NCI-H1105 treated with DMSO at 0.1 percent for 48 hours (cell line): ENCODE measurements at places on chromosomes 11 and 22.

- no peak for DNase-seq
Measured at GRCh38 chr11:65429068-65429681, 6.6 kb downstream of the NEAT1 start.

DNA sequence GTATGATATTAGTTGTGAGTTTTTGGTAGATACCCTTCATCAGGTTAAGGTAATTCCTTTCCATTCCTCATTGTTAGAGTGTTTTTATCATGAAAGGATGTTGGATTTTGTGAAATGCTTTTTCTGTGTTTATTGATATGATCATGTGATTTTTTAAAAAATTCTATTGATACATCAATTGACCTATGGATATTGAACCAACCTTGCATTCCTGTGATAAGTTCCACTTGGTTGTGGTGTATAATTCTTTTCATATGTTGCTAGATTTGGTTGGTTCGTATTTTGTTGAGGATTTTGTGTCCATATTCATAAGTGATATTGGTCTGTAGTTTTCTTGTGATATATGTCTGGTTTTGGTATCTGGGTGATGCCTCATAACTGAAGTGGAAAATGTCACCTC, 6.7 kb downstream of the ANKRD13D start:
- no peak for DNase-seq

- DNase-seq: no peak
Measured at GRCh38 chr22:39362271-39362670, 12.5 kb downstream of the SYNGR1 start.

- DNase-seq: no peak
Measured at GRCh38 chr11:393219-394033, 583 bp upstream of the PKP3 start.

DNA sequence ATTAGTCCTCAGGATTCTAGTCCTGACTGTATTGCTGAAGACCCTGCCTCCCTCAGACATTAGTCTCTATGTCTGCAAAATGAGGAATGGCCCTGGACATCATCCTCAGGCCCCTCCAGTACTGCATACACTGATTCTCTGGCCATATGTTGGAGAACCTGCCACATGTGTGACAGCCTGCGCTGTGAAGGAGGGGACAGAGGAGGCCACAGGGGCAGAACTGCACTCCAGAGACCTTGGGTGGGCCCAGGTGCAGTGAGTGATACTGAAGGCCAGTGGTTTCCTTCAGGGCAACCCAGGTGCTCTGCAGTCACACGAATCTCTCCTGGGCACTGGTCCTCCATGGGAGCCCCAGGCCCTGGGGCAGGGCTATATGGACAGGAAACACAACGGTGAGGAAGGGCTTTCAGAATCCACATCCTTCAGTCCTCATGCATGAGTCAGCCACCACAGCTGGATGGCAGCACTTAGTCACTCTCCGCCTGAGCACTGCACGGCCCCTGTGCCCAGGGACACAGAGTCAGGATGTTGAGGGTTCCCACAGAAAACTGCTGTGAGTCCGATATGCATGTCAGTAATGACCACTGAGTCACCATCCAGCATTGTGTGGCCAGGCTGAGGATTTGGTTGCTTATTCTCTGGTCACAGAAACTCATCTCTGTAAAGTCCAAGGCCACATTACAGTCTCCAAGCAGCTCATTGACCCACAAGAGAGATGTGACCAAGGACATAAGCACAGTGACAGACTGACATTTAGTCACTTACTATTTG, 39.7 kb downstream of the ME3 start:
- DNase-seq: no peak

DNA sequence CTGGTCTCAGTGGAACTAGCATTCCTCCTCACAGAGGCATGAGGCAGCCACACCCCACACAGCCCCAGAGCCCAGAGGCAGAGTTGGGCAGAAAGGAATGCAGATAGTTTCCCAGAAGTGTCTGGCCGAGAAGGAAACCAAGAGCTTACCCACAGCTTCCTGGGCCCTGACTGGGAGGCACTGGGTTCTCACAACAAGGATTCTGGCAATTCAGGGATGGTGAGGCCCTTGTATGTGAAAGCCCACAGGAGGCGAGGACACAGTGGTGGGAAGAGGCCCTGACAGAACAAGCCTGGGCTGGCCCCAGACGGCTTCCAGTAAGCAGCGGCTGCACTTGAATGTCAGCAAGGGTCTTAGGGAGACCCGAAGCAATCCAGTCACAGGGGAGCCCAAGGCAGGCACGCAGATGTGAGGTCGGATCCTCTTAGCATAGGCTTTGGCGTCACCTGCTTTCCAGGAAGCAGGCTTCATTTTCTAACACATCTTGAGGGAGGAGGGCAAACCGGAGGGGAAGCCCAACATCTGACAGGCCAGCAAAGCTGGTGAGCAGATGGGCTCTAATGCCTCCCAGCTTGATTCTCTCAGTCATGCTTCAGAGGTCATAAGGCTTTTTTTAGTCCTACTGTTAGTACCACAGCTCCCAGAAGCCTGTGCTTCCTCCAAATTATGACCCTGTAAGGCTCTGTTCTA, 78.3 kb upstream of the AKIP1 start:
- no peak for DNase-seq

GRCh38 chr11:1547467-1548098, 24.5 kb downstream of the DUSP8 start:
- no peak for DNase-seq

- DNase-seq: no peak
Measured at GRCh38 chr11:73995247-73995646, 12.6 kb upstream of the UCP2 start.

GRCh38 chr11:2539371-2540222, 94.8 kb downstream of the KCNQ1 start:
- no peak for DNase-seq

DNA sequence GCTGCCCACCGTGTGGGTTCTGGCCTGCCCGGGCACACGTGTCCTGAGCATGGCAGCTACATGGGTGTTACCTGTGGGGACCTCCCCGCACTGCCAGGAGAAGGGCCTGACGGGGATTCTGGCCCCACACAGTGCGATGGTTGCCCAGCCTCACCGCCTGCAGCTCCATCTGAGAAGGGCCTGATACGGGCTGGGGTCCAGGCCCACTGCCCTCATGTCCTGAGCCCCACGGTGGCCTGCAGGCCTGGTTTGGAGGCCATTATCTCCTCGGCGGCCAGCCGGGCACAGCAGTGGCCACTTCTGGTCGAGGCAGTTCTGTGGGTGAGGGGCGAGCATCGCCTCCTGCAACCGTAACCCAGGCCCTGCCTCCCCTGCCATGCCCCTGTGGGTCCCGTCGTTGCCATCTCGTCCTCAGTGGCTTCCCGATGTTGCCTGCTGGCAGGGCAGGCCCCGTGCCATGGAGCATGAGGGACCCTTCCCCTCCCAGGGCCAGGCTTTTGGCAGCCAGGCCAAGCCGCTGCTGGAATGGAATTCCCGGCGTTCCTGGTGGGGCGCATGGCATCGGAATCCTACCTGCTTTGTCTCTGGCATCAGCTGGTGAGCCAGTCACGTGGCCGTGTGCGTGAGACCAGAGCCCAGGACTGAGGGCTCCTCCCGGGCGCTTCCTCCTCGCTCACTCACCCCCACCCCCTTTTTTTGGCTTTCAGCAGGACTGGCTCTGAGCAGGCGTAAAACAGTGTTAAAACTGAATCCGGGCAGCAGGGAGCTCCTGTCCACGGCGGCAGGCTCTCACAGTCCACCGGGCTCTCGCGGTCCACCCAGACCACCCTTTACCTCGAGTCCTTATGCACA, 71.9 kb upstream of the PPARA start:
- peak; percentile 75 for DNase-seq

GRCh38 chr22:20814221-20814808, 40.4 kb downstream of the SERPIND1 start:
- no peak for DNase-seq

DNA sequence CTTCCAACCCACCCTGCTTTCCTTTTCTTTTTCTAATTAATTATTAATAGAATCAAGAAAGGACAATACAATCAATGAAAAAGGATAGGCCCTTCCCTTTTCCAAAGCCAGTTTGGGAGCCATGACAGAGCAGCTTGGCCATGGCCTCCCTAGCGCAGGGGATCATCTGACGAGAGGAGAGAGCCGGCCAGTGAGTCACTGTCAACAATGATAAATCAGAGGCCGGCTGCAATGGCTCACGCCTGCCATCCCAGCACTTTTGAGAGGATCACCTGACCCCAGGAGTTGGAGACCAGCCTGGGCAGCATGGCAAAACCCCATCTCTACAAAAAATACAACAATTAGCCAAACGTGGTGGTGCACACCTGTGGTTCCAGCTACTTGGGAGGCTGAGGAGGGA, 27.5 kb upstream of the KRTAP5-7 start:
- DNase-seq: no peak

DNA sequence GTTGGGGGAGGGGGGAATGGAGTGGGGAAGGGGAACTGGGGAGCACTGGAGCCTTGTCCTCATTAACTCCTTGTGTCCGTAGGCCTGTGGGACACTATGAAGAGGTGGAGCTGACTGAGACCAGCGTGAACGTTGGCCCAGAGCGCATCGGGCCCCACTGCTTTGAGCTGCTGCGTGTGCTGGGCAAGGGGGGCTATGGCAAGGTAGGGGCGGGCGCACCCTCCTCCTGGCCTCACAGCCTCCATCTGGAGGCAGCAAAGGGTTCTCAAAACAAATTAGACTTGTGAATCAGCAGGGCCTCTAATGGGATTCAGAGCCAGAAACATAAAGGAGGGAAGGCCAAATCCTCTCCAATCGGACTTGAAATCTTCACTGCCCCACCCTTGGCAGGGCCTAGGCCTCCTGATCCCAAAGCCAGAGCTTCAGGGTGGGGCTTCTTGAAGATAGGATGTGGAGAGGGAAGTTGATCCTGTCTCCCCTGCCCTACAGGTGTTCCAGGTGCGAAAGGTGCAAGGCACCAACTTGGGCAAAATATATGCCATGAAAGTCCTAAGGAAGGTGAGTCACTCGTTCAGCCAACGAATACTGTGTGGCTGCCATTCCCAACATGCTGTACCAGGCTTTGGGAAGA, 859 bp downstream of the RPS6KB2 start:
- no peak for DNase-seq

DNA sequence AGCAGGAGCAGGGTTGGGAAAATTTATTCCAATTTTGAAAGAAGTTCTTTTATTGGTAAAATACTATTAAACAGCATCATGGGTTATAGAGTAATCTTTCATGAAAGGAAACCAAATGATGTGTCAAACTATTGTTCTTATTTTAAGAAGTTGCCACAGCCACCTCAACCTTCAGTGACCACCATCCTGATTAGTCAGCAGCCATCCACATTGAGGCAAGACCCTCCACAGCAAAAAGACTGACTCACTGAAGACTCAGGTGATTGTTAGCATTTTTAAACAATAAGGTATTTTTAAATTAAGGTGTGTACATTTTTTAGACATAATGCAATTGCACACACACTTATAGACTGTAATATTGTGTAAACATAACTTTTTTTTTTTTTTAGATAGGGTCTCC, 3.7 kb upstream of the HEPHL1 start:
- no peak for DNase-seq

DNA sequence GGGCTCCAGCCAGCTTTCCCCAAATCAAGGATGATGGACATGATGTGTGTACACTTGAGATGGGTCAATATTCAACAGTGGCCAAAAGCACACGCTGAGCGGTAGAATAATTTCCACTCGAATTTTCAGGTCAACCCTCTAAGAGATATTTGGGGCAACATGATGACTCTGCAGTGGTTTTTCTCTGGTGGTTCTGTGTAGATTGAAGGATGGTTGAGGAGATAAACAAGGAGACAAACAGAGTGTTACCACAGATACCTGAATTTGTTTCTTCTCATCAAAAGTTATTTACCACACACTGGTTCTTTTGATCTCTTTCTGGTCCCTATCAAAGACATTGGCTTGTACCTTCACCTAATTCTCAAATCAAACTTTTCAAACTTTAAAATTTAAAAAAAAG, 242.0 kb downstream of the ETS1 start:
- DNase-seq: no peak

GRCh38 chr11:130396965-130397364, 31.4 kb downstream of the ADAMTS8 start:
- DNase-seq: no peak

- peak; percentile 73 for DNase-seq
Measured at GRCh38 chr22:27416511-27417420, 384.8 kb downstream of the MN1 start.

DNA sequence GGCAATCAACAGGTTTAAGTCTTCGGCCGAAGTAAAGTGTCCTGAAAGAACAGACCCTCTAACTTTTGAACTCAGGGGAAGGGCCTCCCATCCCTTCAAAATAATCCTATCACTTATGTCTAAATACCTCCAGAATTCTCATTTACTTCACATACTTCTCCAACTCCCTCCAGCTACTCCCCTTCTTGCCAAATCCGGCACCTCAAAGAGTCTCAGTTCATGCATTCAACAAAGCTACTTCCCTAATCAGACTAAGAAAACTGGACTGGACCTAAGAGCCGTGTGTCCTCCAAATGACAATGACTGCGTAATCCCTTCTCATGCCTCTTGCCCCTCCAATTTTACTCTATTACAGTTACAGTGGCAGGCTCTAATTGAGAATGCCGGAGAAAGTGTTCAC, 1.3 kb downstream of the DDB1 start:
- no peak for DNase-seq

GRCh38 chr22:30310881-30311771, 15.6 kb downstream of the TBC1D10A start:
- no peak for DNase-seq

GRCh38 chr11:2913776-2914175, 15.4 kb downstream of the PHLDA2 start:
- DNase-seq: no peak

DNA sequence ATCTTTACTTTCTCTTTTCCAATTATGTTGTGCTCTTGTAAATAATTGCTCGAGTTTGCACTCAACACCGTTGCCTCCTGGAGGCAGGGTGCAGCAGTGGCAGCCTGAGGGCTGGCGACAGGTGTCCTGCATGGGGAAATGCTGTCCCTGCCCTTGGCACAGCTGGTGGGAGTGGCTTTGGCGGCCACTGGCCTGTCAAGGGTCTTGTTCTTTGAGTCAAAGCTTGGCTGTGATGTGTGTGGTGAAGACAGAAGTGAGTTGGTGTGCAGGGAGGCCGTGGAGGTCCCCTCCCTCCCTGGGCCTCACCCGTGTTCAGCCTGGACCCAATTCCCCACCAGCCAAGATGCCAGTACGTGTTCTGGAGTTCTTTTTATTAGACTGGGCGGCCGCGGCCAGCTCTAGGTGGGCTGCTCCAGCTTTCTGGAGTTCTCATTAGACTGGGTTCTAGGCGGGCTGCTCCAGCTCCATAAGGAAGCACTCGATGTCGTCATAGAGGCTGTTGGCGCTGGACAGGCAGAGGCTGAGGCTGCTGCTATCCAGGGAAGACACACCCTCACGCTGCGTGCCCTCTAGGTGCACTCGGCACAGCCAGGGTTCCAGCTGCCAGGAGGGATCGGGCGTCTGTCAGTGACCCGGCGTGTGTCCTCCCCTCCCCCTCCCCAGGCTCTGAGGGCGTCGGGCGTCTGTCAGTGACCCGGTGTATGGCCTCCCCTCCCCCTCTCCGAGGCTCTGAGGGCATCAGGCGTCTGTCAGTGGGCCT, 3.4 kb downstream of the IRF7 start:
- DNase-seq: peak; percentile 56

GRCh38 chr11:10397226-10397987, 57.7 kb upstream of the AMPD3 start:
- no peak for DNase-seq

GRCh38 chr11:16812274-16812673, 73.8 kb downstream of the C11orf58 start:
- no peak for DNase-seq

- DNase-seq: peak; percentile 94
Measured at GRCh38 chr11:8086001-8086479, 5.0 kb downstream of the TUB start.
